ENCODE measurements at places on chromosomes 2 and 18. TPM values are rescaled to one million over a fixed set of nuclear protein-coding genes. Genes with fewer than 3 reads are reported as not detected.

DNA sequence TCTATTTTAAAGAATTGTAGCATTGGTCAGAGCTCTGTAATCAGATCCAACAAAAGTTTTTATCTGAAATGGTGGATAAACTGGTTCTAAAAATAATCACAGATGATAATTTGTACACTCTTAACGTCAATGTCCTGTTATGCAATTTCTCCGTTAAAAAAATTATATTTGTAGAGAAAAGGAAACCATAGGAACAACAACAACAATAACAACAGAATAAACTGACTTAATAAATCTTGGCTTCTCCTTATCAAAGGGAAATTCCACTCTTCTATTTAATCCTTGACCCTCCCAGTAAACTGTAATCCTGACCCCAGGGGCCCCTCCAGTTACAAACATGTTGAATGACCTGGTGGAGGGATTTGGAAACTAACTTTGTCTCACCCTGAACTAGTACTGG is 78.6 kb upstream of the ZFP36L2 start:
- peak; percentile 80 for DNase-seq

GRCh38 chr2:168781191-168781817 is 21.1 kb upstream of the NOSTRIN start:
- no peak for DNase-seq

DNA sequence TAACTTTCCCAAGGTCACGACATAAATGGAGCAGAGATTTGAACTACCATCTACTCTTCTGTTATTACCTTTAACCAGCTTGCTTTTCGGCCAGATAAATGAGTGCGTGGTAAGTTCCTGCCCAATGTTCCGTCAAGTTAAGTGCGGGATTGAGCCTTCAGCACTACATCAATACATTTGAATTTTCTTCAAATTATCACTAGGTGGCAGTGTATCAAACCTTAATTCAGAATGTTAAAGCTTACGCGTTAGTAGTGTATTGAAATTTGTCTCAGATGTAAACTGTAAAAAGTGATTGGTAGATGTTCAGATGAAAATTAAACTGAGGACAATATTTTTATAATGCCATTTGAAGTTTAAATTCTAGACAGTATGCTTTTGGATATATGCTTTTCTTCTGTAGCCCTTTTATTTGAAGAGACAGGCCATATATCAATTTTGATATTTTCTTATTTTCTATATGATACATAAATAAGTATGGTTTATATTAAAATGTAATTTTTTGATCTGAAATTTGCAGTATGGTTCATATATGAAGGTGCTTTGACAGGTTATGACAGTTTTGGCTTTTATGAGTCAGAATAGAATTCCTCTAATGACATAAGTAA is 681.3 kb downstream of the ADCYAP1 start:
- DNase-seq = peak; percentile 65

GRCh38 chr2:30731706-30732105 is 75.5 kb downstream of the CAPN13 start:
- no peak for DNase-seq

DNA sequence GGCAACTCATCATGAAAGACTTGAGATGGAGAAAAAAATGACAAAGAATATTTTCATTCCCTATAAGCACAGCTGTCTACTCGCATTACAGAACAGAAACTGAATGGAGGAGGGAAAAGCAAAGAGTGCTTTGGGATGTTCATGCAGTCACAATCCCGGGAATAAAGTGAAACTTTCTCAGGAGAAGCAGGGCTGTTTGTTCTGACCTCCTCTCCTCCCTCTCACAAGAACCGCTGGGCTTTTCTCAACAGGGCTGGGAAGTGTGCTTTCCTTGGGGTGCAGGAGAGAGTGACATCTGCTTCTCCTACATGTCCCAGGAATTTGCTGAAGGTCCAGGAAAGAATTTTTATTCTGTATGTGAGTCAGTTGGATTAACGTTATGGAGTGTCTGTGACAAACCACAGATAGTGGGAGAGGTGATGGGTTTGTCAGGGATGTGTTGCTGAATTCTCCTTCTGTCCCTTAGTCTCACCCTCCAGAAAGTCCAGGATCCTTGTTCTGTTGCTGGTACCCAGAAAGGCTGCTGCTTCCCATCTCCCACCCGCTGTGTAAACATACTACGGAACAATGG is 125.6 kb downstream of the HRH4 start:
- peak; percentile 31 for DNase-seq

GRCh38 chr18:36527051-36527450 is 229.5 kb downstream of the FHOD3 start:
- no peak for DNase-seq

- DNase-seq = no peak
Measured at GRCh38 chr18:49490246-49490762, 3.3 kb upstream of the C18orf32 start.

- no peak for DNase-seq
Measured at GRCh38 chr2:196659844-196660243, 20.3 kb downstream of the CCDC150 start.

- DNase-seq = no peak
Measured at GRCh38 chr2:65514555-65515195, 82.3 kb upstream of the SPRED2 start.

- no peak for DNase-seq
Measured at GRCh38 chr2:16683576-16683975, 17.9 kb upstream of the CYRIA start.

DNA sequence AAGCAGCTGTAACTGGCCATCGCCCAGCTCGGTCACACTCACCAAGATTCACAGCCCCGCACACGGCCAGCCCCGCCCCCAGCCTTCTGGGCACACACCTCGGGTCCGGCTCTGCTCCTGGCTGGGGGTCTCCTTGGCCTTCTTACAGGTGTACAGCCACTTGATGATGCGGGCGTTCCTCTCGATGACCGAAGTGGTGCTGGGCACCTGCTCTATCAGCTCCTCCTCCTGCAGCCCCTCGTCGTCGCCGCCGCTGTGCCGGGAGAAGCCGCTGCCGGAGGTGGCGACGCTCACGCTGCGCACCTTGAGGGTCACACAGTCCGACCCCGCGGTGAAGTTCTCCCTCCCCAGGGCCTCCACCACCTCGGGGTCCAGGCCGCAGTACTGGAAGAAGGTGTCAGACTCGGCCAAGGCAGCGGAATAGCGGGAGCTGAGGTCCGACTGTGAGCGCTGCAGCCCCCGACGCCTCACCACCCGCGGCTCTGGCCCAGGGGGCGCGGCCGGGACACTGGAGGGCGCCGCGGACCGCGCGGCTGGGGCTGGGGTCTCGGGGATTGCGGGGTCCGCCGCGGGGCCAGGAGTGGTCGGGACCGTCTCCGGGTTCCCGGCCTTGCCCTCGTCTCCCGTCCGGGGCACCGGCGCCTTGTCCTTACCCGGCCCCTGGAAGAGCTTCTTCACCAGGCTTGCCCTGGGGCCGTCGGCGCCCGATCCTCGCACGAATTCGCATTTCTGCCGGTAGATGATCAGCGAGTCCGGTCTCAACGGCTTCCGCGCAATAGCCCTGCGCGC is 769 bp downstream of the FAM110C start:
- peak; percentile 2 for DNase-seq

- peak; percentile 13 for DNase-seq
Measured at GRCh38 chr18:76314015-76314414, 181.0 kb downstream of the ZNF516 start.

DNA sequence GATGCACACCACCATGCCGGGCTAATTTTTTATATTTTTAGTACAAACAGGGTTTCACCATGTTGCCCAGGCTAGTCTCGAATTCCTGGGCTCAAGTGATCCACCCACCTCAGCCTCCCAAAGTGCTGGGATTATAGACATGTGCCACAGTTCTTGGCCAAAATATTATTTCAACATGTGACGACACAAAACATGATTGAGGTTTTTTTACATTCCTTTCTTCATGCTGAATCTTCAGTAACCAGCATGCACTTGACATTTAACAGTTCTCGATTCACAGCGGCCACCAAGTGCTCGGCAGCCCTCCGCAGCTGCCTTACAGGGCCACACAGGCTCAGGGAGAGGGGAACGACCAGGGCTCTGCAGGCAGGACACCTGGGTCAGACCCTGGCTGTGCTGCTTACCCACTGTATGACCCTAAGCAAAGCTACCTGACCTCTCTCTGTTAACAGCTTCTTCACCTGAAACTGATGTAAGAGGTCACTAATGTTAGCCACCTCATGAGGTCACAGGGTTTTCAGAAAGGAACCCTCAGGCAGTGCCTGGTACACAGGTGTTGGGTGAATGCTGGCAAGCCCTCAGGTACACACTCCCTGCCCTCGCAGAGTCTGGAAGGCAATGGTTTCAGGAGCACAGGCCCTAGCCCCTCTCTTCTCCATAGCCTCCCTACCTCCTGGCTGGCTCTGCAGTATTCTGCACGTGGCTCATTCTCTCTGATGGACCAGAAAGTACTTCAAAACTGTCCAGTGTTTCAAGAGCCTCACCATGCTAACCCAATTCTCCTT is 25.7 kb downstream of the TUBB6 start:
- DNase-seq = no peak

- DNase-seq = peak; percentile 85
Measured at GRCh38 chr2:154740361-154740760, 41.9 kb downstream of the KCNJ3 start.

- no peak for DNase-seq
Measured at GRCh38 chr2:99743146-99743545, 253.3 kb upstream of the REV1 start.

- no peak for DNase-seq
Measured at GRCh38 chr2:17515652-17516051, 2.6 kb downstream of the RAD51AP2 start.

DNA sequence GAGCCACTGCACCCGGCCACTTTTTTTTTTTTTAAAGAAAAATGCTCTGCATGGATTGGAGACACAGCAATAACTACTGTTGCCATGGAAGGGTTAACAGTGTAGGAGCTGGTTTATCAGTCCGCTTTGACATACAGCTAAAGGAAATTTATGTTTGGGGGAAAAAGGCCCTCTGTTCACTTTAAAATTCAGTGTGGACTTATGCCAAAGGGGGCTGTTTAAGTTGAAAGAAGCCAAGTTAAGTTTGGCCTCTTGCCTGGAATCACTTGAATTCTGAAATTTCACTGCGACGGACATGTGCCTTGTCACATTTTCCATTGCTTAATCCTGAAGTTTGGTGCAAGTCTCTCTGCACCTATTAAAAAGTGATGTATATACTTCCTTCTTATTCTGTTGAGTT is 3.1 kb downstream of the KCNE4 start:
- DNase-seq = peak; percentile 98

DNA sequence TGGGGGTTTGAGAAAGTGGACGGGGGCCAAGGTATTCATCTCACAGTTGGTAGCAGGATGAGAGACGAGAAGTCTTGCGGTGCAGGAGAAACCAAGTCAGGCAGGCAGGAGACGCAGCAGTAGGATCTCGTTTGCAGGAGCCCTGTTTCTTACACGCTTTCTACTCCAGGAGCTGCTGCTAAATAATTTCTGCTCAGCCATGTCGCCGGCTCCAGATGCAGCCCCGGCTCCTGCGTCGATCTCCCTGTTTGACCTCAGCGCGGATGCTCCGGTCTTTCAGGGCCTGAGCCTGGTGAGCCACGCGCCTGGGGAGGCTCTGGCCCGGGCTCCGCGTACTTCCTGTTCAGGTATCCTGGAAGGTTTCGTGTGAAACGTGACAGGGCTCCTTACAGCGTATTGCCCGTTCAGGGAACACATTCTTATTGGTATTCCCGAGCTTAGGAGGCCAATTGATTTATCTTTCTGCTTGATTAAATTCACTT is 494 bp downstream of the ANKZF1 start:
- DNase-seq = peak; percentile 39

GRCh38 chr18:23879544-23879943 is 135.0 kb upstream of the TTC39C start:
- no peak for DNase-seq

DNA sequence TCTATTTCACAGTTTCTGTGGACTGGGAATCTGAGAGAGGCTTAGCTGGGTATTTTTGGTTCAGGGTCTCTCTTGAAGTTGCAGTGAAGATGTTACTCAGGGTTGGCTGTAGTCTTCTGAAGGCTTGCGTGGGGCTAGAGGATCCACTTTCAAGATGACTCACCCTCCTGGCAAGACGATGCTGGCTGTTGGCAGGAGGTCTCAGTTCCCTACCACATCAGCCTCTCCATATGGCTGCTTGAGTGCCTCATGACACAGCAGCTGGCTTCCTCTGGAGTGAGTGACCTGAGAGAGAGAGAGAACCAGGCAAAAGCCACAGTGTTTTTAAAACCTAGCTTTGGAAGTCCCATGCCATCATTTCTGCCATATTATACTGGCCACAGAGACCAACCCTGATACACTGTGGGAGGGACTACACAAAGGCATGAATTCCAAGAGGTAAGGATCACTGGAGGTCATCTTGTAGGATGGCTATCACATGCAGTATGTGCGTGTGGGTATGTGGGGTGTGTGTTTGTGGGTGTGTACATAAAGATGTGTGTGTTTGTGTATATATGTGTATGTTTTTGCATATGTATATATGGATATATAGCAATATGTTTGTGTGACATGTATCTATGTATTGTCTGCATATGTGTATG is 25.1 kb downstream of the DNPEP start:
- DNase-seq = peak; percentile 82

GRCh38 chr2:66573821-66574233 is 138.9 kb downstream of the MEIS1 start:
- DNase-seq = no peak

GRCh38 chr18:56461151-56461550 is 177.2 kb downstream of the TXNL1 start:
- DNase-seq = no peak

ANKRD53 gene
- total RNA-seq = 0.80 TPM

CFAP65 gene
- not detected for total RNA-seq

PDE11A gene
- total RNA-seq = 0.62 TPM

KATNAL2 gene
- total RNA-seq = 5.0 TPM

PROC gene
- total RNA-seq = 0.04 TPM

NDUFV2 gene
- 155 TPM for total RNA-seq

ATP6V1B1 gene
- total RNA-seq = 0.62 TPM

BARD1 gene
- total RNA-seq = 36.9 TPM

DCC gene
- total RNA-seq = 0.13 TPM

LYPD1 gene
- 6.1 TPM for total RNA-seq

METTL8 gene
- total RNA-seq = 16.7 TPM
